Kidney tubule cell (primary cell): ENCODE measurements at places on chromosomes 6 and 20.

DNA sequence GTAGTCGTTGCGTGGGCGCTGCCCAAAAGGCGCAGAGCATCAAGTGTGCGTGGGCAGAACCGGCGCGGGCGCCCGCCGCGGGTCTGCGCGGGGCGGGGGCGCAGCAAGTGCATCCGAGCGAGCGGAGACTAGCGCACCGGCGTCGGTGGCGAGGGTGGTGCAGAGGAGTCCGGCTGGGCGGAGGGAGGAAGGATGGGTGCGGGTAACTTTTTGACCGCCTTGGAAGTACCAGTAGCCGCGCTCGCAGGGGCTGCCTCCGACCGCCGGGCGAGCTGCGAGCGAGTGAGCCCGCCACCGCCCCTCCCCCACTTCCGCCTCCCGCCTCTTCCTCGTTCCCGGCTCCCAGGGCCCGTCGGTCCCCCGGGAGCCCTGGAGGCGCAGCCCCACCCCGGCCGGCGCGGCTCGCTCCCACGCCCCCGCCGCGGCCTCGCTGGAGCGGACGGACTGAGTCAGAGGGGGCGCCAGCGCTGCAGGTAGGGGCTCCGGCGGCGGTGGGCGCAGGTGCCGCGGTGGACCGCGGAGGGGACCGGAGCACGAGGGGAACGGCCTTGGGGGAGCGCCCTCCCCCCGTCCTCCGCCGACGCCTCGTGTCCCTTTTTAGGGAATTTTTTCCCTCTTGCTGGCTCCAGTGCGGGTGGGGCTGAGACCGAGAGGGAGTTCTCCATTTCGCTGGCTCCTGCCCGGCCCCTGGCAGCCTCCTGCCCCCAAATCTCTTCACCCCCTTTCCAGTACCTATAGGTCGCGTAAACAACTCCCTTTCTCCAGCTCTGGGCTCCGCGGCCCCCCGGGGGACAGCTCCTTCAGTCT lies 1.6 kb upstream of the DBNDD2 start:
- peak; percentile 70 for DNase-seq

DNA sequence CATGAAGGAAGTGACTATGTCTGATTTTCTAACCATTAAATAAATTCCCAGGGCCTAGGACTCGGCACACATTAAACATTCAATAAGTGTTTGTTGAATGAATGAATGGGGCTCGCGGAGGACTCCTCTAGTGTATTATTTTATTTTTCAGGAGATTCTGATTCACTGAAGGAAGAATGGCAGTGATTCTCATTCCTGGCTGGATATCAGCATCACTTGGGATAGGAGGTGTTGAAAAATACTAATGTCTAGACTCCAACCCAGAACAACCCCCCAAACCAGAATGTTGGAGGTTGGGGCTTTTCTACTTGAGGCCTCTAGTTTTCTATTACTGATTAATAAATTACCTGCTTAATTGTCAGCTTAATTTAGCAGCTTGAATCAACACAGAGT lies 195.4 kb downstream of the BTBD3 start:
- no peak for DNase-seq

GRCh38 chr6:114169763-114170162 lies 173.1 kb downstream of the HS3ST5 start:
- DNase-seq, result no peak

DNA sequence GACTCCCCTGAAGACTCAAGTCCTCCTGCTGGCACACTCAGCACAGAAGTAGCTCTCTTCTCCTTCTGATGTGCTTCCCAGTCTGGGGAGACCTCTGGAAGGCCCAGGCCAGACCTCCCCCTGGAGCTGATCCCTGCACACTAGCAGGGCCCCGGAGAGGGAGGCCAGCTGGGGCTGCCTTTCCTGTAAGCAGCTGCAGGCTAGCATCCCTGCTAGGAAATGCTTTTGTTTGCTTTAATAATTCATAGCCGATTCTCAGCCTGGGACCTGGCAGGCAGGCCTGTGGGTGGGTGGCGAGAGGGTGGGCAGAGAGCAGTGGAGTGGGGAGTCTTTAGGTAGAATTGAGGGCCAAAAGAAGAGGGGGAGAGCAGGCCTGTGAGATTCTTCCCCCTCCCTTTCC lies 5.2 kb downstream of the EBF4 start:
- DNase-seq, result no peak

GRCh38 chr20:53736757-53737395 lies 143.2 kb upstream of the ZNF217 start:
- DNase-seq, result peak; percentile 41

DNA sequence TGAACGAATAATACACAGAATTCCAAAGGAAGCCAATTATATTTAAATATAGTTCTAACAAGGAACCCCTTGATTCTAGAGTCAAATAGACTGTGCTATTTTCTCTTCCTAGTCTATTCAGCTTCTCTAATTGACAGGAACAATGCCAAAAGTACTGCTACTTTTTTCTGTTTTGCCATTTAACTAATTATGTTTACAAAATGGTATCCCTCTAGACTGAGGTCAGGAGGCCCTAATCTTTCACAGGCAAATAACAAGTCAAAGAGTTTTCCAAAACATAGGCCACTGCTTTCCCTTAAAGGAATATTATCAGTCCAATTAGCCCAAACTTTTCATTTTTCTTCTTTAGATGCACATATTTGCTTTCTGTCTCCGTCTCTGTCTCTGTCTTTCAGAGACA lies 539.3 kb downstream of the RFPL4B start:
- DNase-seq, result no peak

DNA sequence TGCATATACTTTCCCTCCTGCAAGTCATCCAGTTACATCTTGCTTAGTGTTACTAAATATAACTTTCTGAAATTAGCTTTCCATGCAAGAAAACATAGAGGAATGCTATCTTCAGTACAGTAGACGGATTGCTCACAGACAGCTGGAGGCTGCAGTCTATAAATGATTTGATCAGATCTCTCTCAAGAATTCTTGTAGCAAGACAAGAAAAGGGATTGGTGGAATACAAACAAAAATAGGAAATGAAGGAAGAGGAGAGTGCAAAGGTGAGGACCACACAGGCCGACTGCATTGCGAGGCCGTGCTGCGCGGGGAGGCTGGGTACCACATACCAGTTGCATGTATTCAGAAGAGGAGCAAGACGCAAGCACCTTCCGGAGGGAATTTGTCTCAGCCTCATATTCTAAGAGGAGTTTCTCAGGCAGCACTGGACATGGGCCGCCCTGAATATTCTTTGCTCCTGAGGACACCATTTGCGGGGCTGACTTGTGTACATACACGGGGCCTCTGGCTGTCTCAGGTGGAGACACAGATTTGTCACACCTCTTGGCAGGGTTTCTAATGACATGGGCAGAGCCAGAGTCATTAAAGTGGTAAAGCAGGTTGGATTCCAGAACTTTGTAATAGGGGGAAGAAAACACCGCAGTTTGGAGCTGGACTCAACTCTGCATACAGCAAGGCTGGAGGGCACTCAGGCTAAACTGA lies 22.7 kb upstream of the KIF25 start:
- DNase-seq, result no peak

DNA sequence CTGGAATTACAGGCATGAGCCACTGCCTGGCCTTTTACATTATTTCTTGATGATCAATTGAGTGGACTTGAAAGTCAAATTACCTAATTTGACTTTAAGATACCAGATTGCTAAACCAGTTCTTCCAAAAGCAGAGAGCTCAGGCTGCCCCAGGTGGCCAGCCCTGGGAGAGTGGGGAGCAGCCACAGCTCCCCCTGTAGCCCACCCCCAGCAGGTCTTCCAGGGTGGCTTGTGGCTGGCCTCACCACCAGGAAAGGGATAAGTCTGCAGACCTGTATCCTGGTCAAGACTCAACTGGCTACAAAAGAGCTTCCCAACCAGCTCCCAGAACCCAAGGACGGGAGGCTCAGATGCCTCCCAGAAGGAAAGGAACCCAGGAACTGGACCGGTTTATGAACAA lies 23.8 kb upstream of the AKAP12 start:
- DNase-seq, result no peak

DNA sequence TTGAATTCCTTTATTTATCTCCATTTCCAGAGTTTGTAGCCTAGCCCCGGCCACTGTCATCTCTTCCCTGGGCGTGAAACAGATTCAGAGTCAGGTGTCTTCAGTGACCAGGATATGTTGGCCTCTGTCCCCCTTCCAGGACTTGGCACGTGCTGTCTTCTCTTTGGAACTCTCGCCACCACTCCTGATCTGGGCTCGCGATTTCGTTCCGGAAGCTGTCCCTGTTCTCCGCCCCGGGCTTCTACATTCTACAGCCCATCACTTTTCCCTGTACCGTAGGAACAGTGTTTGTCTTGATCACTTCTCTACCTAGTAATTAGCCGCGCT lies 739 bp downstream of the GSS start:
- no peak for DNase-seq

- DNase-seq, result peak; percentile 44
These were observed 35.1 kb upstream of the HMGA1 start for GRCh38 chr6:34201455-34202107.

DNA sequence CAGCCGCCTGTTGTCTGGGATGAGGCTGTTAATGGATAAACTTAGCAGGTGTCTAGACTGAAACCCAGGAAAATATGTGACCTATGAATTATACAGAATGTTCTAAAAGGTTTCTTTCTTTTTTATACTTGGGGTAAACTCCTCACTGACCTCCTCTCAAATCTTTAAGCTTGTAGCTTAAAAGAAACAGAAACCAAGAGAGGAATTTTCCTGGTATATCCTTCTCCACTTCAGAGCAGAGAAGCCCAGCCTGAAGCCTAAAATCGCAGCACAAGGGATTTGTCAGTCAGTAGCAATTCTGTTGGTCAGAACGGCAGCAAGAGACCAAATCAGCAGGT lies 99.4 kb upstream of the RIPOR2 start:
- peak; percentile 47 for DNase-seq

DNA sequence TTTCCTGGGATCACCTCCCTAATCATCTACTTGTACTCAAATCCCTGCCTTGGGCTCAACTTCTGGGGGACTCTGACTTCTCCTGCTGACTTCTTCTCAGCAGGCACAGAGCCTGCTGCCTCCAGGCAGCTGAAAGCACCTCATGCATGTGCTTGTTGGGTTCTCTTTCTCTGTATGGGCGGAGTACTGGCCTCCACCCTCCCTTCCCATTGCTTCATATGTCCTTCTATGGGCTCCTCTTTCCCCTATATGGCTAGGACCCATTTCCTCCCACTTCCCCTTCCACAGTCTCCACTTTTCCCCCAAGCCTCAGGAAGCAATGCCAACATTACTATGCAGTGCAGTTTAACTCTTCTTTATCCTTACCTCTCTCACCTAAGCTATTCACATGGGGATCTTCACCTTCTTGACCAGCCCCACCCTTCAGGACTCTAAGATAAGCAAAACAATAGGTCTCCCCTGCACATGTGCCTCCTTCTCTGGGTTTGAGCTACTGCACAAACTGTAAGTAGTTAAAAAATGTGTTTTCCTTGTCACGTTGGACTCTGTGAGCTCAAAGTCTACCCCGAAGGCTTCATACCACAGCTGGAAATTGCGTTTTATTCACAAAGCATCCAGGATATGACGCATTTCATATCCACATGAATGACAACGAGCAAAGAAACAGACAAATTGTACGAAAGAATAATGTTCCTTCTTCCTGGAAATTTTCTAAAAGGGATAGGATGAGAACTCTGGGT lies 93.7 kb downstream of the CDS2 start:
- DNase-seq, result no peak

DNA sequence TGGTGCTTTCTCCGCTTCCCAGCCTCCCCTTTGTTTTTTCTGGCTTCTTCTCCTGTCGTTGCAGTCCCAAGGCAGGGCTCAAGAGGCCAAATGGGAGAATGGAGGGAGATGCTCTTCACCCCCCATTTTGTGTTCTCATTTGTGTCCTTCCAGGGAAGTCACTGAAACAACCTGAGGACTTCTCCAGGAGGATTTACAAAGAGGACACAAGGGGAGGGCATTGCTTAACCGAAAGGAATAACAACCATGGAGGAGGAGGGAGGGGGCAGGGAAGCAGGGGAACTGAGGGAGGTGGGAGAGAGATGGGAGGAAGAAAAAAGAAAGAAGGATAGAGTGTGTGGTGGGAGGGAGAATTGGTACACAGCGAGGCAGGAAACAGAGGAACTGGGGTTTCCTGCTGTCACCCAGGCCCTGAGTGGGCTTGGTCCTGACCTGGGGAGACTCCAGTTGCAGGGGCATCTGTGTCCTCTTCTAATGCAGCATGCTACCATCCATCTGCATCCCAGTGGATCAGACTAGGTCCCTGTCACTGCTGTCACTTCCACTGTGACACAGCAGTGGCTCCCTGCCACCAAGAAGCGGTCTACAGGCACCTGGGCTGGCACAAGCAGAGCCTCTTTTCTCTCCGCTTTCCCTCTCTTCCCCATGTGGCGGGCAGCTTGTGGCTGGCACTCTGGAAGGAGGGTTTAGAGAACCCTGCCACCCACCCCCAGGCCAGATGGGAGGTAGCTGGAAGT lies 17.1 kb upstream of the MLN start:
- DNase-seq, result no peak

- no peak for DNase-seq
These were observed 101.2 kb upstream of the NT5E start for GRCh38 chr6:85348643-85349042.

- DNase-seq, result peak; percentile 42
These were observed 35.0 kb downstream of the SHPRH start for GRCh38 chr6:145929037-145929633.

DNA sequence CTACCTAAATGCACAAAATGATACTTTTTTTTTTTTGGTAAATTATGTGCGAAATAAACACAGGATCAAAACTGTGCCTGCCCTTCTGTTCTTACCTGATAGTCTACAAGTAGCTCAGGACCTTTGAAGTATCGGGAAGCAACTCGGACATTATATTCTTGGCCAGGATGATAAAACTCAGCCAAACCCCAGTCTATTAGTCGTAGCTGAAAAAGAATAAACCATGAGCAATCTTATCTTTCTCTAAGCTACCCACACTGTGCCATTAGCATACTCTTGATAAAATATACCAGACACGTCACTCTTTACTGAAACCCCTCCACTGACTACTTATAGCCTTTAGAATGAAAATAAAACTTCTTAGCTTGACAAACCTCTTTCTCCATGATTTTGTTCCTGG lies 29.8 kb upstream of the TBC1D20 start:
- no peak for DNase-seq

- no peak for DNase-seq
These were observed 350.0 kb upstream of the MANEA start for GRCh38 chr6:95227351-95227750.

DNA sequence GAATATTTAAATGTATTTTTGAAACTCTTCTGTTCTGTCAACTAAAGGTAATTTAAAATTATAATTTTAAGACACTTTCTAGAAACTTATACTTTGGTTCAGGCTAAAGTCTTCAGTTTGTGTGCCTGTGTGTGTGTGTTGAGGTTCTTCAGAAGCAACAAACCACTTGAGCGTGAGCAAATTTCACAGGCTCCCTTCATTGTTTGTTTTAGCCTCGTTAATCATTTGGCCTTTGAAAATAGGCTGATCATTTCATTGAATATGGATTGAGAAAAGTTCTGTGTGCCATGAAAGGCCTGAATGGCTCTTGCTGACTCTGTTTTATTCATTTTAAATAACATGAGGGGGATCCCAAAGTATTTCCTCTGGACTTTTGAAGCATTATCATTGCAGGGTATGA lies 420.1 kb downstream of the CDKAL1 start:
- DNase-seq, result peak; percentile 19
